ENCODE measurements at places on chromosomes 2 and 18.

DNA sequence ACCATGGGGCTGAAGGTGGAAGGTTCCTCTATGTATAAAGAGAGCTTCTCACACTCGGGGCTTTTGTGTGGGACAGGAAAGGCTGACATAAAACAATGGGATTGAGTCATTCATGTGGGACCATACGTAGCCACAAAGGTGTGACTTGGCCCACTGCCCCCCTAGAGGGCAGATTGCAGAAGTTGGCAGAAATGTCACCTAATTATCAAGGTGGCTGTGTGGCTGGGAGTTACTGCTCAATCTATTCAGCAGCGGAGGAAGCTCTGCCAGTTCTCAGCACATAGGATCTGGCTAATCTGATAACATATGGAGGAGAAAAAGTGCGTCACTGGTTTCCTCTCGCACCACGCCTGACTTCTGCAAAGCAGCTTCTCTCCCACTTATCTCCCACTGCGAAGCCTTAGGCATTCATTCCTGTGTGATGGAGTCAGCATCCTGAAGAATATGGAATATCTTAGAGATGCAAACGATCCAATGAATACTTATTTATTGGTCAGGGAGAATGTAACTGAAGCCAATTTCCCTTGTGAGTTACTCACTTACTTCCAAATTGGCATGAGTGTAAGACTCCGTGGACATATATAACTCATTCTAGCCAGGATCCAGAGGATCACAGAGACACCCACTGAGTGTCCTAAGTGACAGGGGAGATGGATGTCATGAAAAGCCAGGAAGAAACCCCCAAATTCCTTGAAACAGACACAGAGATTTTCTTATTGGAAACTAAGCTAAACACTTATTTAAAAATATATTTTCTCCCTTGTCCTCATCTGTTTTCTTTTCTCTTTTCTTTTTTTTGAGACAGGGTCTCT is 344.8 kb downstream of the TGIF1 start:
- DNase-seq: no peak

DNA sequence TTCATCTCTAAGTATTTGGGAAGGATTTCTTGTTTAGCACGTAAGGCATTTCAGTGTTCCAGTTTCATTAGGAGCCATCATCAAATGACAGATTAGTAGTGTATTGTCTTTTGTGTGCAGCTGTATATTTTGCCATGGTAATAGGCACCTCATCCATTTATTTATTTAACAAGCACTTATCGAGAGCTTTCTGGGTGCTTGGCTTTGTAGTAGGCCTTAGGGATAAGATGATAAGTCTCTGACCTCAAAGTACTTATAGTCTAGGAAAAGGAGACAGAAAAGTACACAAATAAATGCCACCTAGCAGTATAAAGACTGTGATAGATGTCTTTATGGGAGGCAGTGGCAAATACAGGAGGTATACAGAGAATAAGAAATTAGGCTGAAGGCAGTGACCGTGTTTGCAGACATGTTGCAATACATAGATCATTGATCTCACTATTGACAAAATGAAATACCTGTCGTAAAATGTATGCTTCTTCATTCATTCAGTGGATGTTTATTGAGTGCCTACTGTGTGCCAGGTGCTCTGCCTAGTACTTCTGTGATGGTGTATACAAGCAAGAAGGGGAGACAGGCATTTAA is 265.9 kb downstream of the SETBP1 start:
- no peak for DNase-seq

- no peak for DNase-seq
Measured at GRCh38 chr2:157182204-157182709, 75.2 kb upstream of the GALNT5 start.

GRCh38 chr2:42929546-42930024 is 137.2 kb upstream of the HAAO start:
- no peak for DNase-seq

DNA sequence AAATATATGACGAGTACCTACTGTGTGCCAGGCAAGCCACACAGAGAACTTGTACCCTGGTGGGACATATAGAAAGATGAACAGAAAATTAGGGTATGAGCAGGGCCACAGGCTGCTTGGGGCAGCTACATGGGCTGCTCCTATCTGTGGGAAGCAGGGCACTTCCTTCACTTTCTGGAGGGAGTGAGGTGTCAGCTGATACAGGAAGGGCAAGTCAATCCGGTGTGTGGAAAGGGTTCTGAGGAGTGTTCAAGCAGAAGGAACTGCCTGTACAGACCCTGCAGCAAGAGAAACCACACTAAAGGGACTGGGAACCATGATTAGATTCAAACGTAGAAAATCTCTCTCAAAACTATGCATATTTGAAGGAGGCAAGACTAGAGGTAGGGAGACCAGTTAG is 58.6 kb upstream of the BCL11A start:
- DNase-seq: no peak

GRCh38 chr2:170707821-170708795 is 7.0 kb upstream of the SP5 start:
- DNase-seq: no peak

GRCh38 chr2:66576561-66577320 is 141.8 kb downstream of the MEIS1 start:
- no peak for DNase-seq

- DNase-seq: no peak
Measured at GRCh38 chr2:182050333-182051135, 64.9 kb downstream of the PPP1R1C start.

- no peak for DNase-seq
Measured at GRCh38 chr2:29006092-29006979, 25.2 kb downstream of the TOGARAM2 start.

GRCh38 chr2:193810533-193810932 is 1615.8 kb upstream of the TMEFF2 start:
- DNase-seq: no peak

- no peak for DNase-seq
Measured at GRCh38 chr2:202689898-202690297, 55.1 kb downstream of the FAM117B start.

GRCh38 chr2:204298404-204298803 is 246.9 kb upstream of the PARD3B start:
- DNase-seq: no peak

GRCh38 chr2:68039317-68039716 is 23.5 kb downstream of the C1D start:
- no peak for DNase-seq

DNA sequence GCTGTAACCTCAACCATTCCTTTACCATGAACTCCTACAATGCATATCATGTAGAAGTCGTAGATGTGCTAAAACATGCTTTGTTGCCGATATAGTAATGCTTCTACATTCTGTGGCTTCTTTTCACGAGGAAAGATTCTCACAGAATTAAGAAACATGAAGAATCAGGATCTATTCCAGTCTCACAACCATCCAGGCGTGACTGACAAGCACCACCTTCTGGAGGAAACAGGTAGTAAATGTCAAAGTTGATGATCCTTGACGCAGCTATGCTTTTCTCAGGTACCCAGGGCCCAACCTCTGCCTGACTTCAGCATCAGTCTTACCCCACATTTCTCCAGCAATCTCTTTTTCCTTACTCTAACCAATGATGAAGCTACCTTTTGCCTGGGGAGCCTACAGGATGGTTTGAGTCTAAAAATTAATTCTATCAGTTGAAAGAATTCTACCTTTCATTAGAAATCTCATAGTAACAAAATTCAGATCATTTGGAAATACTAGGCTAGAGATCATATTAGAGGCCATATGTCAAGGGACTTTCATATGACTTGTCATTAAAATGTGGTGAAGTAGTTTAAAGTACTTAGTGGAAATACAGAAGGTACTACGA is 123.3 kb upstream of the RND3 start:
- DNase-seq: no peak

- no peak for DNase-seq
Measured at GRCh38 chr2:176751314-176752227, 461.0 kb upstream of the HNRNPA3 start.

DNA sequence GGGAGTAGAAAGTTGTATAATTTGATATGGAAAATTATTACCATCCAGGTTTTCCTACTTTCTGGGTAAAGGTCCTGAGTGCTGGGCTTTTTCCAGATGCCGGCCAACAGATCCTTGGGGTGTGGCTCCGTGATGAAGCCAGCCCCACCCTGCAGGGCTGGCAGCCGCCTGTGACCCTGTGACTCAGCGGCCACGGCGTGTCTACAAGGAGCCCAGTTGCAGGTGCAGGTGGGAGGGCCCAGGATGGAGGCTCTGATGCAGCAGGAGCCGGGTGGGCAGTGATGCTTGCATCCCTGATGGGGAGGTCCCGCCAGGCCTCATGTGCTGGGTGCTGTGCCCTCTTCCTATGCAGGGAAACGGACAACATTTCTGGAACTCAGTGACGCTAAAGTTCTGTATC is 96.0 kb upstream of the ALKAL2 start:
- no peak for DNase-seq

GRCh38 chr2:236402033-236402790 is 138.0 kb upstream of the ASB18 start:
- DNase-seq: no peak

GRCh38 chr2:62873603-62874002 is 168.1 kb downstream of the EHBP1 start:
- DNase-seq: no peak

Measured in GM12892 (cell line).